ENCODE measurements at places on chromosomes 1 and 21.
A peak's percentile ranks its signal among the peaks of the same experiment; 100 is the strongest.

DNA sequence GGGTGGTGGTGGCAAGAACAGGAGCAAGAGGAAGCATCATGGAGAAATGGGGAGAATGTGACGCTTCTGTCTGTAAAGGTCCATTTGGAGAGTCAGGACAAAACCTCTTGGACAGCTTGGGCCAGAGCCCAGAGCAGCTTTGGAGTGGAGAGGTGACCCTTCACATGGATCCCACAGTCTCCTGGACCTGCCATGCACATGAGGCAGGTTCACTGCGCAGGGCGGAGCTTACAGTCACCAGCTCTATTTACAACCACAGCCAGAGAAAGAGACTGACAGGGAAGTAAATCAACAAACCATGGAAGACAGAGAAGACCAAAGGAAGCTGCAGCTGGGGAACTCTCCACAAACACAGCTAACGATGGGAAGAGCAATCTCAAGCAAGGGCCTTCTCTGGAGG, 828 bp upstream of the RGS8 start:
- no peak for DNase-seq

DNA sequence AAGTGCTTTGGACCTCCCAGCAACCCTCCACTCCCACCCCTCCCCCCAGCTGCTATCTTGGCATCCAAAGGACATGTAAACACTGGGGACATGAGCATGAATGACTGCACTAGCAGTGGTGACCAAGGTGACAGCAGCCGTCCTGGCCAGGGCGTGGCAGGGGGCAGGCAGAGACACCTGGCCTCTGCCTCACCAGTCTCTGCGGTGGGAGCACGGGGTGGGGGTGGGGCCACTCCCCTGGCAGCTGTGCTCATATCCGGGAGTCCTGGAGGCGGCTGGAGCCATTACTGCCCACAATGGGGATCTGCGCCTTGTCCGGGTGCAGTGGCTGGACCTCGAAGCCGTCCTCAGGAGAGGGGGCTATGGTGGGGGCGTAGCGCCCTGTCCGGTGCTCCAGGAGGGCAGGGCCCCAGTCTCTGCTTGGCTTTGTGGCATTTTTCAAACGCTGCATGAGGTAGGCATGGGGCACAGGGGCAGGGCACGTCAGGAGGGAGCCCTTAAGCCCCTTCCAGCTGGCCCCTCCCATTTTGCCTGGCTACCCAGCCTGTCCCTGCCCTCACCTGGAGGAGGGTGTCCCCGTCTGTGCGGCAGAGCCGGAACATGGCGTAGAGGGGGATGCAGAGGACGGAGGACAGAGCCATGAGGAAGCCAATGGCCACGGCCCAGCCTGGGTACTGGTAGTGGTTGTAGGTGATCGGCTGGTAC, 6.0 kb downstream of the CCDC24 start:
- peak; percentile 94 for DNase-seq

DNA sequence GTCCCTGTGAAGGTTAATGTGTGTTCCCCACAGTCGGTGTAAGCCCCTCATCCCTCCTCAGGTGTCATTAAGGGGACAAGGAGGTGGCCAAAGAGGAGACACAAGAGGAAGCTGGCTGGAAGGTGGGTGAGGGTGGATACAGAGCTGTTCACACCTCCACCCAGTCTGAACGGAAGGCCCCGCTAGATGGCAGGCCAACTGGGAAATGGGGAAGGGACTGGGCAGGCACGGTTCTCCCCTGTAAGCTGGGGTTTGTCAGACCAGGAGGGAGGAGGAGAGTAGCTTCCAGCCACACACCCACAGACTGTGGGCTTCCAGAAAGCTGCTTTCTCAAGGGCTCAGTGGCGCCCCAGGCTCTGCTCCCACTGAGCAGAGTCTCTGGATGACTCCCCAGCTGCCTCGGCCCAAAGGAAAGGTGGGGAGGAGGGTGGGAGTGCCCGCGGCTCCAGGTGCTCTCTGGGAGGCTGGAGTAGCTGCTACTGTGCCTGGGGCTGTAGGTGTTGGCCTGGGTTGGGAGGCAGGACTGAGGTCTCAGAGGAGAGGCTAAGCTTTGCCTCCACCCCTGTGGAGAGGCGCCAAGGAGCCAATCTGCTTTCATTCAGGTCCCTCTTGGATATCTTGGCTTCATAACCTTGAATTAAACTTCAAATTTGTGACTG, 41.2 kb downstream of the PCP4 start:
- DNase-seq = no peak

GRCh38 chr1:119659628-119660027, 11.6 kb upstream of the ZNF697 start:
- DNase-seq = no peak

DNA sequence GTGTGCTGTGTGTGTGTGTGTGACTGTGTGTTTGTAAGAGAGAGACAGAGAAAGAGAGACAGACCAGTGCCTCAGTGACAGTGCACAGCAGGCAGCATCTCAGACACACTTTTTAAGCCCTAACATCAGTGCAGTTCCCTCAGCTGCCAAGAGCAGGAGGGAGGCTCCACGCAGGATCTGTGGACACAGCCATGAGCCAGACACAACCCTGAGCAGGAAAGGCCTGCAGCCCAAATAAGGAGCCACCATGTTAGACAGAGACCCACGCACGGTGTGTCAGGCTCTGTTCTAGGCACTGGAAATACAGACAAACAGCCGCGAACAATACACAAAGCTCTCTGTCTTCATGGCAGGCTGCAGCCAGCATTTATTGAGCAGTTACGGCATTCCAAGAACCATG, 445.5 kb downstream of the MATN1 start:
- no peak for DNase-seq

DNA sequence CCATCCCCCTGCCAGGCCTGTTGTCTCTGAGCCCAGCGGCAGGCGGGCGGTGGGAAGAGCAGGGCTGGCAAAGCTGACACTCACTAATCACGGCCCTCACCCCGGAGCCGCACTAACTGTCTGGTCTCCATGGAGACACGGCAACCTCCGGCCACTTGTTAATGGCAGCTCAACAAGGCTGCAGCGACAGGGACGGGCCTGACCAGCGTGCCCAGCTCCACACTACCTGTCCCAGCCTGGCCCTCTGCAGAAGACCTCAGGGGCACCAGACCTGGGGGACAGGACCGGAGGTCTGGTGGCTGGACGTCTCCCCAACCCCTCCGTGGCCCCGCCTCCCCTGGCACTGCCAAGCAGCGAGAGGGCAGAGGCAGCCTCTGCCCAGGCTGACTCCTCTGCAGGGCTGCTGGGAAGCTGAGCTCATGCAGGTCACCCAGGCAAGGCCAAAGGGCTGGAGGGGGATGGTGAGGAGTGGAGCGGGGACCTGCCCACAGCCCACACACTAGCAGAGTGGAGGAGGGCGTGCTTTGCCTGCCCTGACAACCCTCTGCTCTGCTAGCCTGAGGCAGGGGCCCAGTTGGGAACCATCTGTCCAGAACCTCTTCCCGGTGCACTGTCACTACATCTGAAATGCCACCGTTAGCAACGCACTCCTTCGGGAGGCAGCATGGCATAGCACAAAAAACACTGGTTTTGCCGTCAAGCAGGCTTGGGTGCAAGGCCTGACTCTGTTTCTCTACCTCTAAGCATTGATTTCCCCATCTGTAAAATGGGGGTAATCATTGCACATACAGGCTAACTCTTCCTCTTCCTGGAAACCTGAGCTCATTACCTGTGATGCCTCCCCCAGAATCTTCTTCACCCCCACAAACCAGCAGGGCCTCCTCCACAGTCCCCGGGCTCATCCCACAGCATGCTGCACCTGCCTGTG, 29.6 kb upstream of the WASF2 start:
- DNase-seq = peak; percentile 53

DNA sequence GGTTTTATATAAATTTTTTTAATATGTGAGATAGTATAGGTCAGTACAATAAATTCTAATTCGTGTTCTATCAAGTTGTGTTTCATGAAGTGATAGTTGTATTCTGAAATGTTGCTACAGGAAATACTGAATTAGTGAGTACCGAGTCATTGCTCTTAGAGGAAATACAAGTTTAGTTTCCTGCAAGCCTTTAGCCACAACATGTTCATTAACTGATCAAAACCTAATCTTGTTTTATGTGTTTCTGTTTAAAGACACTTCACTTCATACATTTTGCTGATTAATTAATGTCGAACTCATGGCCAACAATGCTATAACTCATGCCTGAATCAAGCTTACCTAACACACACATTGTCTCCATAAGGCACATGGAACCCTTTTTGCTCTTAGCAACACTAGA, 43.6 kb downstream of the LRRC7 start:
- DNase-seq = no peak

- DNase-seq = no peak
Observed at GRCh38 chr1:61332196-61332753, 249.9 kb downstream of the NFIA start.

GRCh38 chr1:160776178-160776577, 19.8 kb upstream of the LY9 start:
- DNase-seq = no peak

DNA sequence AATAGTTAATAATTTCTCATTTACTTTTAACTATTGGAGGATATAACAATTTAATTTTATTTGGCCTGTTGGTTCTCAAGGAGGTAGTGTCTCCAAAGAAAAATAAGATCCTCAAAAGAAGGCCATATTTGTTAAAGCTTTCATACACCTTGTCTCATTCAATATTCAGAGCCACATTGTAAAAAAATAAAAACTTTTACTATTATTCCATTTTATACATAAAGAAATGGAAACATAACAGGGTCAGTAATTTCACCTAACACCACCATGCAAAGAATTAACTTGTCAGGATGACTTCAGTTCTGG, 40.3 kb upstream of the KCTD3 start:
- no peak for DNase-seq

DNA sequence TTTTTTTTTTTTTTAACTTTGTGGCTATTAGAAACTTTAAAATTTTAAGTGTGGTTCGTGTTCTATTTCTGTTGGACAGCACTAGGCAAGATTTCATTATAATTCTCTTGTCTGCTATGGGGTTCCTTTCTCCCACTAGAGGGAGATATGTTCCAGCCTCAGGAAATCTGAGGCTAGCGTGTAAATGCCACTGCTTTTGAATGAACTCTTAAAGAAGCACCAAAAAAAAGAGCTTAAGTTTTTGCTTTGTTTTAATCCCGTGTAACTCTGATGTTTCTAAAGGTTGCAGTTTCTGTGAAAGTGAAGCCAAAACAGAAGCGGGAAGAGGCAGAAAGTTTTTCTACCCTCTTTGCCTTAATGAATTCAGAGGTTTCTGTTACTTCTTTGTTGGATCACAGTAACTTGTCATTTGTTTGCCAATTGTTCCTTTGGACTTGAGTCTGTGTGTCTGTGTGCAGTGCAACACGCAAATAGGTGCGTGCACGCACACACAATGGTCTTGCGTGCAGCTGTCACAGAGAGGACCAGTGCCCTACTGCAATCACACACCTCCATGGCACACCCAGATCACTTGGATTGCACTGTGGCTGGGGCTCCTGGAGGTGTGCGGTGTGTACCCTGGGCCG, 32.3 kb downstream of the HHAT start:
- DNase-seq = no peak

DNA sequence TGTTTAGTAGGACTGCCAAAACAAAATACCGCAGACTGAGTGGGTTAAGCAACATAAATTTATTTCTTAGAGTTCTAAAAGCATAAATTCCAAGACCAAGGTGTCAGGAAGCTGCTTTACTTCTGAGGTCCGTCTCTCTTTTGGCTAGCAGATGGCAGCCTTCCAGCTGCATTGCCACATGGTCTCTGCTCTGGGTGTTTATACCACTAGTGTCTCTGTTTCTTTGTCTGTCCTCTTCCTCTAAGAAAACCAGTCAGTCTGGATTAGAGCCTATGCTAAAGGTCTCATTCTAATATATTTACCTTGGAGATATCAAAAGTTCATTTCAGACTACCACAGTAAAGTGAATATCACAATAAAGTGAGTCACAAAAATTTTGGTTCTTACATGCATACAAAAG, 519.8 kb downstream of the COL11A1 start:
- DNase-seq = no peak

DNA sequence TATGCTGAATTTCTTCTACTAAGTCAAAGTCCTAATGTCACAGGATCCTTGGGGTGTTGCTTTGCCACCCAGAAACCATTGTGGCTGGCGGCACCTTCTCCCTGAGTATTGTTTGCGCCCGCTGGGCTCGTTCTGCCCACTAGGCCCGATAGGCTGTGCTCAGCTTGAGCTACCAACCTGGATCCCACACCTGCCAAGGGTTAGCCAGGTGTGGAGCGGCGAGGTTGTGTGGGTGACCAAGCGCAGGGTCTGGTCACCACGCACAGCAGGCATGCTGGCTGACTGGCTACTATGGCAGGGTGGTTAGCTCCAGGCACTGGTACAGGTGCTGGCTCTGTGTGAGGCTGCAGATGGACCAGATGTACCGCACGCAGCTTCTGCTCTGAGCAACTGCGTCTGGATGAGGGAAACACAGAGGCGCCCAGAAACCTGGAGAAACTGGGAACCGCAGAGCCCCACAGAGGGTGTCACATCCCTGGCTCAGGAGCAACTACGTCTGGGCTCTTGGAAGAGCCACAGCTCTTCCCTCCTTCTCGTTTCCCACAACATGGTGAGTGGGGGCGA, 50.3 kb upstream of the SCYL3 start:
- no peak for DNase-seq

Measured in NCI-H2029 (cell line).